ENCODE measurements at places on chromosomes 11 and 22. TPM values are rescaled to one million over a fixed set of nuclear protein-coding genes. Genes with fewer than 3 reads are reported as not detected.

- peaks cover 5% of the 10 kb centered on the region for H3K4me1 ChIP-seq
- peaks cover 32% of the 10 kb centered on the region for H3K36me3 ChIP-seq
- no peak for DNase-seq
- H3K27me3 ChIP-seq: no peaks in the 10 kb centered on the region
- no peak overlapping the region for H3K4me3 ChIP-seq
Measured at GRCh38 chr22:41177622-41178424, 27.3 kb upstream of the L3MBTL2 start.

The OR51B2 gene
- not detected for total RNA-seq

- H3K36me3 ChIP-seq: no peaks in the 10 kb centered on the region
Measured at GRCh38 chr11:125871391-125872137, 15.9 kb upstream of the HYLS1 start.

DNA sequence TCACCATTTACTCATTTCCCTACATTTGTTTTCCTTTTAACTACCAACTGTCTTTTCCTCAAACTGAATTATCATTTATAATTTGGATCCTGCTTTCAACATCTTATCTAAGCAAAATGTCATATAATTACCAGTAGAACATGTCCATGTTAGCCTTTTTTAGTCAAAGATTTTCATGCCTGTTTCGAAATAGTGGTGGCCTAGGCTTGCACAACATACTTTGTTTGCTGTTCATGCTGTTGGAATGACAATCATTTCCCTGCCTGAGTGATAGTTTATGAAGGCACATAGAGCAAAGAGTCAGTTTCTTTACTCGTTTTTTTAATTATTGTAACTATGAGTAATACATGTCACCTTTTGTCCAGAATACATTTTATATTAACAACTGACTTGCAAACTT lies 144.3 kb upstream of the ANO3 start:
- H3K4me3 ChIP-seq: no peak overlapping the region
- DNase-seq: no peak
- H3K27ac ChIP-seq: no peak overlapping the region
- H3K36me3 ChIP-seq: no peaks in the 10 kb centered on the region
- H3K27me3 ChIP-seq: no peaks in the 10 kb centered on the region

GRCh38 chr11:120254788-120255518 lies 15.0 kb downstream of the POU2F3 start:
- no peak overlapping the region for H3K4me3 ChIP-seq
- peaks cover 8% of the 10 kb centered on the region for H3K27me3 ChIP-seq
- peaks cover 7% of the 10 kb centered on the region for H3K4me1 ChIP-seq

GRCh38 chr22:48053486-48053885 lies 1291.0 kb downstream of the TBC1D22A start:
- peak; percentile 11 for DNase-seq
- H3K4me1 ChIP-seq: no peaks in the 10 kb centered on the region
- H3K27me3 ChIP-seq: peaks cover 3% of the 10 kb centered on the region
- no peak overlapping the region for H3K4me3 ChIP-seq
- no peak overlapping the region for H3K27ac ChIP-seq

- no peak for DNase-seq
- H3K27ac ChIP-seq: no peak overlapping the region
- H3K4me3 ChIP-seq: no peak overlapping the region
Measured at GRCh38 chr11:60336767-60337391, 9.8 kb downstream of the MS4A6E start.

The OR51B4 gene
- not detected for total RNA-seq

GRCh38 chr11:64864135-64864472 lies 14.3 kb downstream of the EHD1 start:
- H3K27me3 ChIP-seq: no peaks in the 10 kb centered on the region
- H3K36me3 ChIP-seq: peaks cover 12% of the 10 kb centered on the region
- no peak for DNase-seq
- H3K4me3 ChIP-seq: peak overlapping the region; percentile 40

DNA sequence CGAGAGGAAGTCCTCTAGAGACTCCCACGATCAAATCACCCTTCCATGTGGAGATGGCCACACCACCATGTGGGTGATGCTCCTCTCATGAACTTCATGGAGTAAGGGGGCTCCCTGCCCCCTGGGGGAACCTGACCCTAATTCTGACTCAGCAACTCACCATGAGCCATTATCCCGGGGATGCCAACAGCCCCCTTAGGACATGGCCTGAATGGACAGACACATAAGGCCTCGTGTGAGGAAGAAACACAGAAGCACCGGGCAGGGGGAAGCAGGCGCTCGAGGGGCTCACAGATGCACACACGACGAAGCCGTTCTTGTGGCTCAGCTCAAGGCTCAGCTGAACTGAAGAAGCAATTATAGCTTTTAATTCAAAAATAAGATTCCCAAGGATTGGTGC lies 99.5 kb upstream of the BID start:
- peaks cover 19% of the 10 kb centered on the region for H3K4me1 ChIP-seq
- H3K27me3 ChIP-seq: no peaks in the 10 kb centered on the region
- H3K27ac ChIP-seq: no peak overlapping the region
- peaks cover 5% of the 10 kb centered on the region for H3K36me3 ChIP-seq
- H3K4me3 ChIP-seq: no peak overlapping the region

- H3K4me3 ChIP-seq: peak within 1 kb of the TSS; percentile 79
- peak within 1 kb of the TSS; percentile 78 for H3K27ac ChIP-seq
- H3K4me1 ChIP-seq: peaks cover 4% of the 10 kb centered on the region
- H3K27me3 ChIP-seq: no peaks in the 10 kb centered on the region
Measured at GRCh38 chr22:36775964-36776669, at the start of gene IFT27. IFT27 (minus strand) TSS chr22:36776119; CDS start chr22:36775707, 412 bp downstream.

The P2RX6 gene
- 1.7 TPM for total RNA-seq

- DNase-seq: no peak
- H3K4me3 ChIP-seq: no peak overlapping the region
- no peaks in the 10 kb centered on the region for H3K4me1 ChIP-seq
- no peak overlapping the region for H3K27ac ChIP-seq
- H3K36me3 ChIP-seq: no peaks in the 10 kb centered on the region
Measured at GRCh38 chr11:71294846-71295600, 42.6 kb upstream of the SHANK2 start.

DNA sequence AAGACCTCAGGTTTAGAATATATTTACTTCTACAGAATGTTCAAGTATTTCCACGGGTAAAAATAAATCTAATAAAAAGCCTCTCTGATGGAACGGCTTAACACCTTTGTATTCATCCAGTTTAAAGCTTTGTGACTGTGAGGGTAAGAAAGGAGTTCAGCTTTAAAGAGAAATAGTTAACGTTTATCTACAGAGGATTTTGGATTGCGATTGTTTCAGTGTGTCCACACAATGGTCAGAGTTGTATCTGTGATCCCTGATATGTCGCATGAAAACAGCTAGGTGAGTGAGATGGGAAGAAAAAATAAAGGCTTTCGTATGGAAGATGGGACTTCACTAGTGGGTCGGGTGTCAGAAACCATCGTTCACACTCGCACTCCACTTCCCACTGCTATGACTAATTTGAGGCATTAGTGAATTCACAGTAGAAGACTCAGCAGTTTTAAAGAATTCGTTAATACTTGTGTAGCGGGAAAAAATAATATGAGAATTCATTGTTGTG lies 1.6 kb downstream of the APLP2 start:
- H3K27me3 ChIP-seq: no peaks in the 10 kb centered on the region
- no peaks in the 10 kb centered on the region for H3K36me3 ChIP-seq
- peaks cover 25% of the 10 kb centered on the region for H3K4me1 ChIP-seq
- no peak for DNase-seq
- peak overlapping the region; percentile 90 for H3K27ac ChIP-seq

The TESMIN gene
- total RNA-seq: 0.14 TPM

- peaks cover 7% of the 10 kb centered on the region for H3K4me1 ChIP-seq
- no peak for DNase-seq
- no peaks in the 10 kb centered on the region for H3K27me3 ChIP-seq
- H3K4me3 ChIP-seq: no peak overlapping the region
- H3K27ac ChIP-seq: no peak overlapping the region
- H3K36me3 ChIP-seq: no peaks in the 10 kb centered on the region
Measured at GRCh38 chr11:123587559-123587958, 66.9 kb downstream of the SCN3B start.

The MOV10L1 gene
- not detected for total RNA-seq

DNA sequence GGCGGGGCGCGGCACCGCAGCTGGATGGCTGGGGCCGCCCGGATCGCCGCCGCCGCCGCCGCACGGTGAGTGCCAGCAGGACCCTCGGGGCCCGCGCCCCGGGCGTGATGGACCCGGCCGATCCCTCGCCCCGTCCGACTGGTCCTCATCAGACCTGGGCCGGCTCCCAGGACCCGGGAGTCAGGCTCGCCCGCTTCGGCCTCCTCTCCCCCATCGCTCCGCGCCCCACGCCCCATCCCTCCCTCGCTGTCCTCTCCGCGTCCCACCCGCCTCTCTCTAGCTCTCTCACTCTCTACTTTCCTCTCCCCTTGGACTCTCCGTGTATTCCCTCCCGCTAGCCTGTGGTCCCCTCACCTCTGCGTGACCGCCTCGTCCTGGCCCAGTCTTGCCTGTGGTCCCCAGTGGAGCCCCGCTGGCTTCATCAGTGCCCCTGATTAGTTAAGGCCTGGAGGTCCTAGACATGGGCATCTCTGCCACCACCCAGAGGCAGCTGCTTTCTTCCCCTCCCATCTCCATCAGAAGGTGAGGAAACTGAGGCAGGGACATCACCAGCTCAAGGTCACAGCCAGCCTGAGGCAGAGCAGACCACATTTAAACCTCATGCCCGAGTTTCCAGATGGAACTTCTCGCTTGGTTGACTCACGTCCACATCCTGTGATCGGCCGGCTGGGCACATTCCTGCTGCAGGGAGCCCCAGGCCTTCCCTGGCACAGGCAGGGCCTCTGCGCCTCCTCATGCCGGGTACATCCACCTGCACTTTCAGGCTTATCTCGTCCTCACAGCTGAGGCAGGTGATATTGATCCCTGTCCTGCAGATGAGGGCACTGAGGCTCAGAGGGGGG lies 429 bp downstream of the SLC39A13 start:
- H3K36me3 ChIP-seq: peaks cover 27% of the 10 kb centered on the region
- H3K4me1 ChIP-seq: peaks cover 26% of the 10 kb centered on the region
- peak overlapping the region; percentile 89 for H3K27ac ChIP-seq
- DNase-seq: no peak

- H3K36me3 ChIP-seq: peaks cover 46% of the 10 kb centered on the region
- H3K27me3 ChIP-seq: no peaks in the 10 kb centered on the region
- no peak overlapping the region for H3K4me3 ChIP-seq
- peaks cover 32% of the 10 kb centered on the region for H3K4me1 ChIP-seq
- no peak for DNase-seq
Measured at GRCh38 chr11:57303280-57303989, 21.3 kb downstream of the TNKS1BP1 start.

GRCh38 chr22:38177926-38178604 lies 3.6 kb downstream of the PLA2G6 start:
- peaks cover 31% of the 10 kb centered on the region for H3K4me1 ChIP-seq
- DNase-seq: no peak
- H3K27ac ChIP-seq: peak overlapping the region; percentile 80
- H3K27me3 ChIP-seq: no peaks in the 10 kb centered on the region
- H3K4me3 ChIP-seq: no peak overlapping the region

DNA sequence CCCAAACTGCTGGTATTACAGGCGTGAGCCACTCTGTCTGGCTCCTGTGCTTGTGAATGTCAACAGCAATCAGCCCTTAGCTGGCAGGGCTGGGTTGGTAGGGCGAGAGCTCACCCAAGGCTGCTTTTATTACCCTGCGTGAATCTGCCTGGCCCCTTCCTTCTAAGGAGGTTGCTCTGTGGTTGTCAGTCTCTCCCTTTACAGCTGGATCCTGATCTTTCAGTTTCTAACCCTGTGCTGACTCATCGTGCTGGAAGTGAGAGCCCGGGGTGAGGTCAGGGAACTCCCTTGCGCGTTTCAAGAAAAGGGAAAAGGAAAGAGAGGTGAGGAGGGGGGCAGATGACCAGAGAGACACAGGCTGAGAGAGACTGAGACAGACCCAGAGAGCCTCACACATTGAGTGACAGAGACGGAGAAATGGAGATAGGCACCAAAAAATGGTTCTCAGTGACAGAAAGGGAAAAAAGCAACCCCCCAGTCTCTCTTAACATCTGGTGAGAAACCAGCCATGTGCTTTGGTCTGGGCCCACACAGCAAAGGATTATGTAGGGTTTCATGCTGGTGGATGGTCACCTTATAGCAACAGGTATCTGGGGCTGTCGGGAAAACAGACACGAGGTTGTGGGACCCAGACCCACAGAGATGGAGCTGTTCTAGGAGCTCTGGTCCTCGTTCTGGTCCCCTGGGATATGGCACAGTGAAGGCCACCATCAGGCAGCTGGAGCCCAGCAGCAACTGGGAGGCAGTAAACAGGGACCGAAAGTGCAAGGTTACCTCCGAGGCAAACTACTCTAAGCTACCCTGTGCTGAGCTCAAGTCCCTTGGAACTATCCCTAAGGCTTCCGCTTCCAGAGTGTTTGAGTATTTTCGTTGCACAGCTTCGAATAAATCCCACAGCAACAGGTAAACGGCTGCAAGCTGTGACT lies 2.5 kb downstream of the TCN2 start:
- H3K4me3 ChIP-seq: peak overlapping the region; percentile 62
- peaks cover 30% of the 10 kb centered on the region for H3K4me1 ChIP-seq
- DNase-seq: peak; percentile 58
- peak overlapping the region; percentile 56 for H3K27ac ChIP-seq
- peaks cover 36% of the 10 kb centered on the region for H3K36me3 ChIP-seq

The LRRC55 gene
- 0.37 TPM for total RNA-seq

GRCh38 chr11:19880088-19880345 lies 167.4 kb downstream of the NAV2 start:
- no peaks in the 10 kb centered on the region for H3K4me1 ChIP-seq
- no peak for DNase-seq
- no peak overlapping the region for H3K27ac ChIP-seq
- peaks cover 30% of the 10 kb centered on the region for H3K36me3 ChIP-seq

The MRGPRX3 gene
- not detected for total RNA-seq

Measured in heart left ventricle (tissue), 16 donors.